Activated T-helper 2 cell treated with anti-CD3 and anti-CD28 coated beads, Interferon-gamma antibody, Interleukin-2, Interleukin-4, amounts not matched to agents 10 μg/mL and 5 μg/mL and 100 μg/mL, durations not matched to agents 14 hours and 24 hours and 36 hours (primary cell): ENCODE measurements at places on chromosomes 2 and 18. TPM values are rescaled to one million over a fixed set of nuclear protein-coding genes. Genes with fewer than 3 reads are reported as not detected.

Gene PRKAG3
- not detected in 2 replicates for total RNA-seq

Gene OR6B2
- total RNA-seq, result not detected in 2 replicates

Gene ACVR1C
- 0.57 and 0.94 TPM in 2 replicates for total RNA-seq

Gene ALK
- not detected in 2 replicates for total RNA-seq

Gene NBAS
- 37.2 and 38.7 TPM in 2 replicates for total RNA-seq

Gene ERMN
- total RNA-seq, result 1.9 and 2.0 TPM in 2 replicates

DNA sequence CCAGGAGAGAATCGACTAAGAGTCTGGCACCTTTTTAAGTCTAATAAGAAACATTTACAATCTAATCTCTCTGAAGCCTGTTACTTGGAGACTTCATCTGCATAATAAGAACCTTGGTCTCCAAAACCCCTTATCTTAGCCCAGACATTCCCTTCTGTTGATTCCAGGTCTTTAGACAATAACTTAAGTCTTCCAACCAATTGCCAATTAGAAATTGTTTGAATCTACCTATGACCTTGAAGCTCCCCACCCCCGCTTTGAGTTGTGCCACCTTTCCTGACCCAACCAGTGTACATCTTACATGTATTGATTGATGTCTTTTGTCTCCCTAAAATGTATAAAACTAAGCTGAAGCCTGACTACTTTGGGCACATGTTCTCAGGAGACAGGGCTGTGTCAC lies 49.5 kb upstream of the DTNA start:
- no peak for DNase-seq
- no peaks in the 10 kb centered on the region for H3K4me1 ChIP-seq
- H3K4me3 ChIP-seq, result no peak overlapping the region
- peaks cover 9% of the 10 kb centered on the region for H3K27me3 ChIP-seq
- no peak overlapping the region for H3K27ac ChIP-seq

DNA sequence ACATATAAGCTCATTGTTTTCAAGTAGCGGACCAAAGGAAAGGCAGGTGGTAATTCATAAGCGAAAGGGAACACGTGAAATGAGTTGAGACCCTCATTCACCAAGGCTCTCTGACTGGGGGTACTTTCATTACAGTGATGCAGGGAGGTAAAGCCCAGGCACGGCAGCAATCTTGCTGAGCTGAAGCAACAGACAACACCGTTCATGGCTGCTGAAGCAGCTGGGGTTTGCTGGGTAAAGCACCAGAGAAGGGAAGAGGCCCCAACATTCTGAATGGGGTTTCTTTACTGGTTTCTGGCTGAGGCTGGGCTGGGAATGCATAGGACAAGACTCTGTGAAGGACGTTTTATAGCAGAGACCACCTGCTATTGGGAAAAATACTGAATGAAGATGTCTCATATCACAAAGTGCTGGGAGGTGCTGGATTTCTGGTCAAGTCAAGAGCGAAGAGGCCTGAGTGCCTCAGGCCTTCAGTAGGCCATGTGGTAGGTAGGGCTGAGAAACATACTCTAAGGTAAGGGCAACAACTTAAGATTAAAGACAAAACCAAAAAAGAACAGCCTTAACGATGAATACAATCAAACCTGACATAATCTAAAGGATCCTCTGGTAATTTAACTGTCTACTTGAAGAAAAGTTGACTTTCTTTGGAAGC lies 324.7 kb upstream of the PIK3C3 start:
- DNase-seq, result no peak
- H3K27ac ChIP-seq, result no peak overlapping the region
- H3K27me3 ChIP-seq, result no peaks in the 10 kb centered on the region
- no peaks in the 10 kb centered on the region for H3K4me1 ChIP-seq
- no peaks in the 10 kb centered on the region for H3K36me3 ChIP-seq

DNA sequence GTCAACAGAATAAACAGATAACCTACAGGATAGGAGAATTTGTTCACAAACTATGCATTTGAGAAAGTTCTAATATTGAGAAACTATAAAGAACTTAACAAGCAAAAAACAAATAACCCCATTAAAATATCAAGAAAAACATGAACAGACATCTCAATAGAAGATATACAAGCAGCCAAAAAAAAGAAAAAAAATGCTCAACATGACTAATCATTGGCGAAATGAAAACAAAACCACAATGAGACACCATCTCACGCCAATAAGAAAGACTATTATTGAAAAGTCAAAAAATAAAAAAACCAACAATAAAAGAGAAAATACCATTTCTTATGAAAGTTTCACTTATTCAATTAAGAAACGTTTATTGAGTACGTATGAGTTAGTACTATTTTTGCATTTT lies 800.5 kb downstream of the CBLN2 start:
- no peak for DNase-seq
- no peak overlapping the region for H3K4me3 ChIP-seq
- H3K4me1 ChIP-seq, result no peaks in the 10 kb centered on the region
- H3K27ac ChIP-seq, result no peak overlapping the region
- no peaks in the 10 kb centered on the region for H3K27me3 ChIP-seq

- H3K27me3 ChIP-seq, result no peaks in the 10 kb centered on the region
- H3K27ac ChIP-seq, result no peak overlapping the region
- peaks cover 22% of the 10 kb centered on the region for H3K36me3 ChIP-seq
Measured at GRCh38 chr2:178115271-178115670, 3.0 kb downstream of the RBM45 start.

DNA sequence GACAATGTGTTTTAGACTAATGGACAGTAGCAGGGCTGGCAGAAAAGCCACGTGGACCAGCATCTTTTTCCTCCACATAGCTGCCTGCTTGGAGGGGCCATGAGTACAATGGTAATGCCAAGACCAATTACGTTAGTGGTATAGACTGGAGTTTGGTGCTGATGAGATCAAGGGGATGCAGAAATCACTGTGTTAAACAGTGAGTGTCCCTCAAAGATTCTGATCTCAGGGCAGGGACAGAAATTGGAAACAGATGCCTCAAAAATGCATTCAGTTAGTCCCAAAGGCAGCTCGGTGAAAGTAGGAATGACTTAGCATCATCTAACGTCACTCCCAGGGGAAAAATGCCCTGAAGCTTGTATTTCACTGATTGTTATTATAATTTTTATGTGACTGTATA lies 72.4 kb downstream of the SLC16A14 start:
- no peak for DNase-seq
- H3K4me3 ChIP-seq, result no peak overlapping the region
- H3K27me3 ChIP-seq, result peaks cover 1% of the 10 kb centered on the region
- no peaks in the 10 kb centered on the region for H3K36me3 ChIP-seq

- DNase-seq, result no peak
- no peaks in the 10 kb centered on the region for H3K36me3 ChIP-seq
- no peaks in the 10 kb centered on the region for H3K4me1 ChIP-seq
- no peaks in the 10 kb centered on the region for H3K27me3 ChIP-seq
Measured at GRCh38 chr2:183505911-183506310, 381.7 kb downstream of the NUP35 start.

DNA sequence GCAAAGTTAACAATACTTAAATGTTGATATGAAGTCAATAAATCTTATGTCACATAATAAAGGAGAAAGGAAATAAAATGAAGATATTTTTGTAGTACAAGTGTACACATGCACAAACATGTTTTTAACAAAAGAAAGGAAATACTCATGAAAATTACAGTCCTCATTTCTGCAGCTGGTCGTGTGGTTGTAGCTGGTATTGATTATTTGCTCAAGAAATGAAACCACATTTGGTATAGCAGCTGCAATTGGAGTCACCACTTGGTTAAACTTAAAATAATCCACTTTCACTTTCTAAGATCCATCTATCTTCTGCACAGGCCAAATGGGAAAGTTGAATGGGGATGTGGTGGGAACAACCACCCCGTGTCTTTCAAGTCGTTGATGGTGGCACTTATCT lies 580.5 kb upstream of the NRXN1 start:
- H3K36me3 ChIP-seq, result no peaks in the 10 kb centered on the region
- no peaks in the 10 kb centered on the region for H3K27me3 ChIP-seq
- H3K4me1 ChIP-seq, result no peaks in the 10 kb centered on the region
- no peak for DNase-seq

DNA sequence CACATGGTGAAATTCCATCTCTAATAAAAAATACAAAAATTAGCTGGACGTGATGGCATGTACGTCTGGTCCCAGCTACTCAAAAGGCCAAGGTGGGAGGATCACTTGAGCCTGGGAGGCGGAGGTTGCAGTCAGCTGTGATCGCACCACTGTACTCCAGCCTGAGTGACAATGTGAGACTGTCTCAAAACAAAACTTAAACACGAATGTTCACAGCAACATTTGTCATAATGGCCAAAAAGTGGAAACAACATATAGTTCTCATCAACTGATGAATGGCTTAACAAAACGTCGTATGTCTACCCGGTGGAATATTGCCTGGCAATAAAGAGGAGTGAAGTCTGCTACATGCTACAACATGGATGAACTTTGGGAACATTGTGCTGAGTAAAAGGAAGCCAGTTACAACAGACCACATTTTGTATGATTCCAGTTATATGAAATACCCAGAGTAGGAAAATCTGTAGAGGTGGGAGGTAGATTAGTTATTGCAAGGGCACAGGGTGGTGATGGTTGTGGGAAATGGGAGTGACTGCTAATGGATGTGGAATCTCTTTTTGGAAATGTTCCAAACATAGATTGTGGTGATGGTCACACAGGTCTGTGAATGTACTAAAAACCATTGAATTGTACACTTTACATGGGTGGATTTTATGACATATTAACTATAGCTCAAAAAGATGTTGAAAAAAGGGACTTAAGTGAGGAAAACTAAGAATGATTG lies 478.2 kb downstream of the PTPRM start:
- H3K4me1 ChIP-seq, result peaks cover 7% of the 10 kb centered on the region
- DNase-seq, result no peak
- no peaks in the 10 kb centered on the region for H3K27me3 ChIP-seq

DNA sequence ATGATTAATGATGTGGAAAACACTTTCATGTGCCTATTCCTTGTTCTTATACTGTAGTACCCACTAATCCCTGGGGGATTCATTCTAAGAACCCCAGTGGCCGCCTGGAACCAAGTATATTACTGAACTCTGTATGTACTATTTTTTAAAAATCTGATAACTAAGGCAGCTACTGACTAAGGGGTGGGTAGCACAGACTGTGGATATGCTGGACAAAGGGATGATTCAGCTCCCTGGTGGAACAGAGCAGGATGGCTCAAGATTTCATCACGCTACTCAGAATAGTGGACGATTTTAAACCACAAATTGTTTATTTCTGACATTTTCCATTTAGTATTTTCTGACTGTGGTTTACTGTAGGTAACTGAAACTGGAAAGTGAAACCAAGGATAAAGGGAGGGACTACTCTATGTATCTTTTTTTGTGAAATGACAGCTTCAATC lies 41.8 kb upstream of the CDC42EP3 start:
- H3K27me3 ChIP-seq, result peaks cover 13% of the 10 kb centered on the region
- peaks cover 19% of the 10 kb centered on the region for H3K36me3 ChIP-seq
- H3K27ac ChIP-seq, result no peak overlapping the region

GRCh38 chr2:165203689-165204559 lies at the start of gene SCN3A:
Gene SCN3A, minus strand, starts transcription at chr2:165204050. Its CDS starts 27,656 bp downstream, at chr2:165176394.
- no peaks in the 10 kb centered on the region for H3K4me1 ChIP-seq
- no peaks in the 10 kb centered on the region for H3K36me3 ChIP-seq
- no peak for DNase-seq
- peaks cover 1% of the 10 kb centered on the region for H3K27me3 ChIP-seq
- H3K27ac ChIP-seq, result no peak within 1 kb of the TSS

DNA sequence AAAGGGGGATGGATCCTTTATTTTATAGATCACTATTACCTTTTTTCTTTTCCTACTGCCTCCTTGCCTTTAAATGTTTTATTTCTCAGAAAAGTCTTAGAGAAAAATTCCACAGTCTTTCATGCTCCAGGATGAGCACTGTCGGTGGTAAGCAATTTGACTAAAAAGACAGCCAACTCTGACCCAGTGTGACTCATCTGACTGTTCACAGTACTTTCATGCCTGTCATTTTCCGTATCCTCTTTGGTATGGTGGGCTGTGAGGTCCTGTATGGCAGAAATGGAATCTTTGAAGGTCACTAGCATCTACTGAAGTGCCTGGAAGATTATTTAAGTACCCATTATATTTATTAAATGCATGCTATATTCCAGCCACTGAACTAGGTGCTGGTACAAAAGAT lies 2.1 kb upstream of the RFTN2 start:
- DNase-seq, result no peak
- no peaks in the 10 kb centered on the region for H3K36me3 ChIP-seq
- H3K27ac ChIP-seq, result no peak overlapping the region
- no peak overlapping the region for H3K4me3 ChIP-seq

DNA sequence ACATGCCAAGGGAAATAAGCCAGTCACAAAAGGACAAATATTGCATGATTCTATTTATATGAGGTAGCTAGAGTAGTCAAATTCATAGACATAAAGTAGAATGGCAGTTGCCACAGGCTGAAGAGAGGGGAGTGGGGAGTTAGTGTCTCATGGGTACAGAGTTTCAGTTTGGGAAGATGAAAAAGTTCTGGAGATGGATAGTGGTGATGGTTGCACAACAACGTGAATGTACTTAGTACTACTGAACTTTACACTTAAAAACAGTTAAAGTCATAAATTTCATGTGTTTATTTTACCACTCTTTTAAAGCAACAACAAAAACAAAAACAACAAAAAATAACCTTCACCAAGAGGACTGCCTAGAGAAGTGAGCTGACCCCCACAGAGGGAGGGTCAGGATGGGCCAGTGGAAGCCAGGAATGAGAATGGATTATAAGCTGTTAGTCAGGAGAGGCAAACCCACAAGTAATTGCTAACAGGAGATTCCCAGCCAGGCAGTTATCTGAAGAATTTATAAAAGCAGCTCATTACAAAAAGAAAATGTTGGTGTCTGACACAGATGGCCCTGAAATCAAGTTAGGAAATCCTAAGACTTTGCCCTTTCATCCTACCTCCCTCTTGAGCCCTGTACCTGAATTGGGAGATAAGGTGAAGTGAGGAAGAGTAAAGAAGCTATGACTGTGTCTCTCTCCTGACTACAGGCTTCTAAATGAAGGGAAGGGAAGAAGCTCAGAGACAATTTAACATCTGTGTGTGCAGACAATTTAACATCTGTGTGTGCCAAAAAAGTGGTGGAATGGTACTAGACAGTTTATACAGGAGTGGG lies 263.4 kb downstream of the PDE11A start:
- no peak for DNase-seq
- H3K4me3 ChIP-seq, result no peak overlapping the region
- H3K4me1 ChIP-seq, result no peaks in the 10 kb centered on the region
- H3K27me3 ChIP-seq, result peaks cover 22% of the 10 kb centered on the region
- no peak overlapping the region for H3K27ac ChIP-seq
- no peaks in the 10 kb centered on the region for H3K36me3 ChIP-seq

GRCh38 chr2:12960671-12961070 lies 243.9 kb downstream of the TRIB2 start:
- H3K4me3 ChIP-seq, result no peak overlapping the region
- H3K4me1 ChIP-seq, result peaks cover 30% of the 10 kb centered on the region
- H3K27me3 ChIP-seq, result peaks cover 28% of the 10 kb centered on the region
- no peak for DNase-seq
